HEK293T (cell line): ENCODE measurements at places on chromosomes 11 and 22.

- no peak for DNase-seq
Measured at GRCh38 chr11:64842366-64842759, 2.1 kb downstream of the CDC42BPG start.

DNA sequence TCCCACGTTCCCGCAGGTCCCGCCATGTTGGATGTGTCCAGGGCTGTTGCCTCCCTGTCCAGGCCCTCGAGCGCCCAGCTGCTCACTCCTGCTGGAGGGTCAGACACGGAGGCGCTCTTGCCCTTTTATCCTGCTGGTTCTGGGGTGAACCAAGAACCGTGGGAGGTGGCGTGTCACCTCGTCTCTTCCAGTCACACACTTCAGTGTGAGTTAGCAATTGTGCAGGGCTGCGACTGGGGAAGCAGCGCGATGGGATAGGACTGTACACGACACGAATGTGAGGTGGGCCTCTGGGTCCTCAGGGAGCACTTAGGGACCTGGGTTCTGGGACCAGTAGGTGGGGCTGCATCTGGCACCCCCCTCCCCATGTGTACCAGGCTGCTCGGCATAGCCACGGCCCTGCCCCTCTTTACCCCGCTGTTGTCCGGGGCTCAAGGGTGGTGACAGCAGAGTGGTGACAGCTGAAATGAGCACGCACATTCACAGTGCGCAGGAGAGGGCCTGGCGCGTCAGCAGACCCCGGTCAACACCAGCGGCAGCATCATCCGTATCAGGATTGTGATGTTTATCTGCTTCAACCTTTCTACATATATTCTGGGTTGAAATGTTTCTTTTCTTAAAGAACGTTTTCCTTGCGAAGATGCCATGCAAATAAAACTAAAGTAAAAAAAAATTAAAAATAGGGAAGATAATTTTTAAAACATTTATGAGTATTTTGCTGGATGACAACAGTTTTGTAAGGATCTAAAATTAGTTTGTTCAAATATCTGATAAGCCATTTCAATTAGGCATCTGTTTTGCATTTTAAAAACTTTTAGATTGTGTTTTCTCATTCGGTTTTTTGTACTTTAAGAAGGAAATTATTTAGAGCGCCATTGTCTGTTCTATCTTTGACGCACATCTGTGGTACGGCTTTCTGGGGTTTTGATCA, 210.7 kb downstream of the TBC1D22A start:
- DNase-seq: no peak

- DNase-seq: no peak
Measured at GRCh38 chr11:61027141-61027840, 55.8 kb downstream of the CD6 start.

GRCh38 chr11:8870411-8871170, 40.4 kb upstream of the AKIP1 start:
- peak; percentile 71 for DNase-seq

DNA sequence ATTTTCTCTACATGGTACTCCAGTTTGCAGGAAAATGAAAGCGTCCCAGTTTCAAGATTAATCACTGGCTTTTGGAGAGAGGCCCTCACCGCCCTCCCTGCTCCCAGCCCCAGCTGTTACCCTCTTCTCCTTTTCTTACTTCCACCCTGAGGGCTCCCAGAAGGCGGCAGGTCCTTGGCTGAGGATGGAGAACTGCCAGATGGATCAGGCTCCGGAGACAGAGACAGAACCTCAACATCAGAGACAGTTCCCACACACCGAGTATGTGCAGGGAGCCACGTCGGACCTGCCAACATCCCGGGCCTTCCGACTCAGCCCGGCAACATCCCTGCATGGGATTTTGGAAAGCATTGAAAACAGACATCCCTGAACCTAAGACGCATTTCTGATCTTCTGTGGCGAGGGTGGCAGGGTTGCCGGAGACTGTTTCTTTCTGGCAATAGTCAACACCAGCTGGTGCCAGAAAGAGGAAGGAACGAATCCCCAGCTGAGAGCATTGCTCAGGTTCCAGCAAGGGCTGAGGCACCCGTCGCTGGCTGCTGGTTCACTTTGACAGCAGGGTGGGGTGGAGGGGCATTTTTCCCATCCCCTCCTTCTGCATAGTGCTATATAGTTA, 467.1 kb downstream of the MIAT start:
- DNase-seq: no peak

DNA sequence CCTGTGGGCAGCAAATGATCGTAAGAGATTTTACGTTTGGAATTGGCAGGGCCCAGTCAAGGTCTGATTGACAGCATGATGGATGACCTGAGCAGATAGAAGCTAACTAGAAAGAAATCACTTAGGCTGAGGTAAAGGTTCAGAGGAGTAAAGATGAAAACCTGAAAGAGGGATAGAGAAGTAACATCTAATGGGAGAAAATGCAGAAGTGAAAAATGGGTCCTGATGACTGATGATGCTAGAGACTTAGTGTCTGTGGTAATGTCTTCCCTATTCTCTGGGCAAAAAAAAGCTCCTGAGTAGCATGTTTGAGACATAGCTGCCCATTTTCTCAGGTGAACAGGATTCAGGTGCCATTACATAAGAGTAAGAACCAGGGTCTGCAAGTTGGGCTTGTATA, 628.8 kb upstream of the ANO5 start:
- no peak for DNase-seq

- DNase-seq: no peak
Measured at GRCh38 chr11:63883791-63884190, 33.2 kb downstream of the RCOR2 start.

DNA sequence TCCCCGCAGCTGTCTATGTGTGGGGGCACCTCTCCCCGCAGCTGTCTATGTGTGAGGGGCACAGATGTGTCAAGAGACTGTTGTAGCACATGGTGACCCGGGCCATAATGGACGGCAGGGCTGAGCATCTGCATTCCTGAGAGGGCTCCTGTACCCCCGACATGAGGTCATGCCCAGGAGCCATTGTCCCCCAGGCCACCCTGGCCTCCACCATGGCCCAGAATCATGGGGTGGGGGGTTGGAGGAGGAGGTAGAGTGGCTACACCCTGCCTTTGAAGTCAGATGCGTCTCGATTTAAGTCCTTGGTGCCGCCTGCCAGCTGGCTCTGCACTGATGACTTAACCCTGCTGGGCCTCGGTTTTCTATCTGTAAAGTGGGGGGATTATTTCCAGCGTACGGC, 49.1 kb downstream of the ARHGAP8 start:
- no peak for DNase-seq

DNA sequence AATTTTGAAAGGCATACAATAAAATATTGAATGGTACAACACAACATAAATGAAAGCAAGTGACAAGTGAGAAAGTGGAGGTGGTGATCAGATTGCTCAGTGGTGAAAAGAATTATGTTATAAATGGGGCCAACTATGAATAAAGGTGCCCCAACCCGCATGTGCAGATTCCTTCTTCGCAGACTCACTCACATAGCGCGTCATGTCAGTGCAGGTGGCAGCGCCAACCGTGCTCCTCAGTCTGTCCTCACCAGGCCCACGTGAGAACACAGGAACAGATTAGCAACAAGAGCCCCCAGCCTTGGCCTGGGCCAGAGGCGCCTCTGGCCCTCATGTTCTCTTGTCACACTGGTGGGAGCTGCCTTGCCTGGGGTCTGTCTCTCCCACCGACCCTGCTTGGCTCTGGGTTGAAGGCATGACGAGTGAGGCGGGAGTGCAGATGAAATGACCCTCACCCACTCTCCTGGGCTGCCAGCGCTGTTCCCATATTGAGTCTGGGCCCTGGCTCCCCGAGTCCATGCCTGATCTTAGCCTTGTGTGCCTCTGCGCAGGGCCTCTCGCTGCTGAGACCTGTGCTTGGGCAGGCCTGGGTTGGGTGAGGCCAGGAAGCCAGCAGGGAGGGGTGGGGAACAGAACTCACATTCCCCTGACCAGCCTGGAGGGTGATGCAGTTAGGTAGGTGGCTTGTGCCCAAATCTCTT, 6.4 kb downstream of the ATG16L2 start:
- no peak for DNase-seq

- no peak for DNase-seq
Measured at GRCh38 chr11:96254087-96254486, 88.9 kb downstream of the MAML2 start.

DNA sequence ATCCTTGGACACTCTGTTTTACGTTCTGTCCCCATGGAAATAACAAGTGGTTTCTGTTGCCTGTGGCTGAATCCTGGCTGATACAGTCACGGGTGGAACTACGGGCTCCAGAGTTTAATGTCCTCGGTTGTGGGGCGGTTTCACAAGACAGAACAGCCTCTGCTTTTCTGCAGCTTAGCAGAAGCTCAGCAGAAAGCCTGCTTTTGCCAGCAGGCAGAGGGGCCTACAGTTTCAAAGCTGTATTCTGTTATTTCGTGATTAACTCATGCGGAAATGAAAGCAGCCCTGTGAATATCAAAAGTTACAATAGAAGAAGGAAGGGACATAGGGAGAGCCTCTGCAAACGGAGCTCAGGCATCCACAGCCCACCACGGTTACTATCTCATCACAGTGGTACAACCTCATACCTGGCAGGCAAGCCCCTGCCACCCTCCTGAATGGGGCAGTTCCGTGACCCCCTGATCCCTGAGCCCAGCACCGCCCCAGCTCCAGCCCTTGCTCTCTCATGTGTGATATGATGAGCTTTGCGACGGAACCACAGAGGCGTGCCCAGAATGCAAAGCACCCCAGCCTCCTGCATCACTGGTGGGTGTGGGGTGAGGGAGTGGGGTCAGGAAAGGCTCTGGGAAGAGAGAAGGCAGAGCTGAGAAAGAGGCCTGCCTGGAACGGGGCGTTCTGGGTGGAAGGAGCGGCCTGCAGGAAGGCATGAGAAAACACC, 360.6 kb downstream of the BRD1 start:
- no peak for DNase-seq

DNA sequence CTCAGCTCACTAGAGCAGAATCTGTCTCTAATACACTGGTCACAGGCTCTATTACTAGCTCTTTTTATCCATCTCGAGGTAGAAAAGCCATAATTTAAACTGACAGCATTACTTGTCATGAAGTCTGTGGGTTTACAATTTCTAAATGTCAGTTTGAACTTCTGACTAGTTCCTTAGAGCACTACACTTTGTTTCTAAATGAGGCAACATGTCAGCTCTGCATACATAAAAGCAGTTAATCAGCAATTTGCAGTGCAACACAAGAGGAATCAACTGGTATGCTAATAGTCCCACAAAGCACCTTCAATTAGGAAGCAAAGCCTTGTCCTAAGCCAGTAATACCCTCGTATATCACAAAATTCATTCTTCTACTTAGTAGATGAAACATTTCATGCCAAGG, 321.3 kb downstream of the TTC28 start:
- DNase-seq: no peak

DNA sequence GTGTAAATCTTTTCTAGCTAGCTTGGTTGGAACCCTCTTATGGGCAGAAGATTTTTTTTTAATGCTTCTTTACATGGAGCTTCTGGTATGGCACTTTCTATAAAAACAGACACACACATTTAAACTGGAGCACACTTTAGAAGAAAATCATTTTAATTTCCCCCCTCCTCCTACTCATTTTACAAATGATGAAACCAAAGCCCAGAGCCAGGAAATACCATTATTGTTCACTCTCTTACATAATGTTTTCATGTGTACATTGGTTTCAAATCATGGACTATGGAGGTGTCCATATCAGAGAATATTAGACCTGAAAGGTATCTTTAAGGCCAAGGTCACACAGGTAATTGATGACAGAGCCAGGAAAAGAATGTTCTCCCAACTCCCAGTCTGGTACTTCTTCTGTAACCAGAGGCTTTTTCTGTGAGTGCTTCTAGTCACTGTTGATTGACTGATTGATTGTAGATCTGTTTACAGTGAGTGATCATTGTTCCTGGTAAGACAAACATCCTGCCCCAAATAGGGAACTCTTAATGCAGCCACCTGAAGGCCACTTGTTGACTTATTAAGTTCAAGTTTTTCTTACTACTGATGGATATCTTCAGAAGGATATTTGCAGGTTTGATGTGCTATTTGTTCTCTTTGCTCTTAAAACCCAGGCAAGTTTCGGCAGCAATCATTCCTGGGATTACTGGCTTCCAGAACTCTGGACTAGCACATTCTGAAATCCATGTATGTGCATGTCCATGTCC, 26.8 kb upstream of the ME3 start:
- no peak for DNase-seq

DNA sequence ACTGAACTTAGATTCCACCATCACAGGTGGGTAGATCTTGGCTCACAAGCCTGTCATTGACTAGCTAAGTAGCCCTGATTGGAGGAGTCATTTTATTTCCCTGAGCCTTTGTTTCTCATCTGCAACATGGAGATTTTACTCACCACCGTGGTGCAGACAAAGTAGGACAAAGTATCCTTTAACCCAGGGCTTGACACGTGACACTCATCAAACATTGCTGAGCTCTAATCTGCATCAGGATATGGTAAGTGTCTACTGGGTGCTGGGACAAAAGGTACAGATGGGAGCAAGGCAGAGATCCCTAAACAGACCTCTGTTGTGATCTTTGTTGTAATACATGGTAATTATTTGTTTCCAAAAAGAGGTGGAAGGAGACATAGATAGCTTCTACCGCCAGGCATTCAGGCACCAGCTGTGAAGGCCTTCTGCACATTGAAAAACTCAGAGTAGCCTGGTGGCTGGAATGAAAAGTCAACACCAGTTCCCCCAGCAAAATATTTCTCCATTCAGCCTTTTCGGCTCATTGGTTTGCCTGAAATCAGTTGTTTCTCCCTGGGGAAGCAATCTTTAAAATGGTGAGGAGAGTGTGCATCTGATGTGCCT, 18.3 kb upstream of the MICAL2 start:
- DNase-seq: no peak

- no peak for DNase-seq
Measured at GRCh38 chr22:47724030-47724429, 961.6 kb downstream of the TBC1D22A start.

- no peak for DNase-seq
Measured at GRCh38 chr22:21759093-21759492, 23.5 kb upstream of the YPEL1 start.

- DNase-seq: no peak
Measured at GRCh38 chr11:134561331-134561720, 149.3 kb upstream of the B3GAT1 start.

DNA sequence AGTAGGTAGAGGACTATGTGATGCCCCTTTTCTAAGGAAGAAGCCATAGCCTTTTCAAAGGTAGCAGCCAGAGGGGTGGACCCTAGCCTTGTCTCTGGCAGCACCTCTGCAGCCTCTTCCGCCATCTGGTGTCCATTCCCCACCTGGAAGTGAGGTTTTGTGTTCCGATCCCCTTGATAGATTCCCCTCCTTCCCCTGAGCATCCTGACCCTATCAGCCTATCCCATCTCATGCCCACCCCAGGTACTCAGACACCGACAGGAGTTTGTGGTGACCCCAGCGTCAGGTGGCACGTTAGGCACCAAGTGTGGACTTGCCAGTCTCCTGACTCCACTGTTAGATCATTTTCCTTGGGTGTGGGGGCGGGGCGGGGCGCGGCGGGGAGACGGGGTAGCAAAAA, 398 bp upstream of the FAM89B start:
- no peak for DNase-seq

GRCh38 chr22:45502215-45503049, at the start of gene FBLN1:
Gene FBLN1, plus strand, starts transcription at chr22:45502883. Its CDS starts 103 bp downstream, at chr22:45502986.
- DNase-seq: peak; percentile 72
